ENCODE measurements at places on chromosomes 5 and 9.

DNA sequence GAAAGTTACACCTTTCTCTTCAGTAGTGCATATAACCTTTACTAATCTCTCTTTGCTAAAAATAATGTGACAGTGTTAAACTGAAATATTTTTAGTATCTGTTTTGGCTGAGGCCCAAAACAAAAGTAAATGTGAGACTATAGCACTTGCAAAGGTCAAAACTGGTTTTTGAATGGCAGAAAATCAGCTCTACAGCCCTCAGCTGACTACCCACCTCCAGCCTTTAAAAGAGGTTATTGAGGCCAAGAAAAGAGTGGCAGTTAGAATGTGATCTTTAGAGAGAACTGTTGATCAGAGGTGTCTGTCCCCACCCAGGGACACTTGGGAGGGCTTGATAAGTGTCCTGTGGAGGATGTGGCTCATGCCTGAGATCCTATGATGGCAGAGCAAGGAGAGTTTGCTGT, 30.9 kb downstream of the PRKACG start:
- DNase-seq, result no peak

DNA sequence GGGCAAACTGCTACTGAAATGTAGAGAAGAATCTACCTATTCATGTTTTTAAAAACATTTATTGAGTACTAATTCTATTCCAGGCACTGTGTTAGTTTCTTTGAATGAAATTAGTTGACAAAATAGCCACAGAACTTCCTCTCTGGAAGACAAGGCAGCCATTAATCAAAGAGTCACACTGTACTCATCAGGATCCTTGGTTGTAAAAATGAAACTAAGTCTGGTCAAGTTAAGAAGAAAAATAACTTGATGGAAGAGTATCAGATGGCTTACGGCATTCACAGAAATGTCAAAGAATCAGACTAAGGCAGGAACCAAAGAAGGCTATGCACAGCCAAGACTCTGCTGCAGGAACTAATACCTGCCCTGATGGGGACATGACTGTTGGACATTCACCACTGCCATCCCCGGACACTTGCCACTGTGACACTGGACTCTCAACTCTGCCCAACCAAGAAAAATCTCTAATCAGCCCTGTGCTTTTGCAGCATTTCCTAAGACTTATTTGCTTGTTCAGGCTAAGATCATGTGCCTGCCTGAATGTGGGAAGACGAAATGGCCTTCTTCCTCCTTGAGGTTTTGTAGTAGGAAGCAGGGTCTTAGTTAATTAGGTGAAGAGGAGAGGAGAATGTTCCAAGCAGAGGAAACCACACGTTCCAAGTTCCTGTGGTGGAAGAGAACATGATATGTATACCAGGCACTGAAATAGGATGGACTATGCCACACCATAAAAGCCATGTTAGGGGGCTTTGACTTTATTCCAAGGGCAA, 23.3 kb upstream of the NDUFB6 start:
- no peak for DNase-seq

DNA sequence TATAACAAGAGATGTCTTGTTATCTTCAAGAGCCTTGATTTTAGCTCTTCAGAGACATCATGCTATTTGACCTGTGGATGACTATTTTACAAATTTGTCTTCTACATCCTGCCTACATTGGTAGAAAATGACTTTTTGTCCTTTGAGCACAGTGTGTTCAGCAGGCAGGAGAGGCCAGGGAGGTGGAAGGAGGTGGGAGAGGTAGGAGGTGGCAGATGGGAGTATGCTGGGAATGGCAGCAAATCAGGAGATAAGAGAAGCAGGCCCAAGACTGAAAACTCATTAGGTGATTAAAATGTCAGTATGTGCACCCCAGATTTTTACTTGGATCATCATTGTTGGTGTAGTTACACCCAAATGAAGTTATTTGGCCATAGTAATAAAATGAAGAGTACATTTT, 44.1 kb downstream of the PTPN3 start:
- DNase-seq, result no peak

- DNase-seq, result no peak
Observed at GRCh38 chr9:19554529-19554928, 145.7 kb downstream of the ACER2 start.

- no peak for DNase-seq
Observed at GRCh38 chr5:61263072-61263471, 69.0 kb upstream of the ZSWIM6 start.

DNA sequence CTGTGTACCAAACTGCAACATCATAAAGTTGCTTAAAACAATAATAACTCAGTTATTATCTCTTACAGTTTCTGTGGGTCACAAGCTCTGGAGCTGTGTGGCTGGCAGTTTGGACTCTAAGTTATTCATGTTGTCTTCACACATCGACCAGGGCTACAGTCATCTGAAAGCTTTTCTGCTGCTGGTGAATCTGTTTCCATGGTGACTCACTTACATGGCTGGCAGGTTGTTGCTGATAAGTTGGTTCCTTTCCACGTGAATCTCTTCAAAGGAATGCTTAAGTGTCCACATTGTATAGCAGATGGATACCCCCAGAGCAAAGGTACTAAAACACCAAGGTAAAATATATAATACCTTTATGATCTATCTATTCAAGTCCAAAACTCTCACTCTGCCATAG, 44.8 kb upstream of the CYLC2 start:
- DNase-seq, result no peak

- DNase-seq, result no peak
Observed at GRCh38 chr9:111985315-111985714, 88.7 kb downstream of the UGCG start.

- peak; percentile 44 for DNase-seq
Observed at GRCh38 chr9:83956086-83956435, 24.0 kb downstream of the HNRNPK start.

DNA sequence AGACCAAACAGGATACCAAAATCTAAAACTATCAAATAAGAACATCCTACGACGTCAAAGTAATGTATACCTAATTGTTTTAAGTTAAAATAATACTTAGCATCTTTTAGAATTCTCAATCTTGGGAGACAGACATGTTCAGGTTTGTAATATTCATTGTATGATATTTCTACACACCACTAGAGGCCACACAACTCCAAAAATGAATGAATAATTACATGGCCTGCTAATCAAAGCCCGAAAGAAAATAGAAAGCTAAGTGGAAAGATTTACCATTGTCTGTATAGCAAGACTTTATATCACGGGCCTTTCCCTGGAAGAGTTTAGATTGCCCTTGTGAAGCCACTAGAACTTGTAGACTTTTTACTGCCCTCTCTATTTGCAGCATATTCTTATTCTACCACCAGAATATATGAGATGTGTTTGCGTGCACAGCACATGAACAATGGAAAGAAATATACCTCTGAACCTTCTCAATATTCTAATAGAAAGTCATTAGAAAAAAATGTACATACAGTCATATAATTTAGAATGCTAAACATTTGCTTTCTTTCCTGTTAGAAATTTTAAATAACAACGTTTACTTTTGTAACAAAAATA, 380.1 kb upstream of the NUDT12 start:
- DNase-seq, result no peak

- peak; percentile 83 for DNase-seq
Observed at GRCh38 chr5:176573564-176574296, 24.6 kb downstream of the CDHR2 start.

GRCh38 chr9:25570802-25571201, 107.4 kb downstream of the TUSC1 start:
- DNase-seq, result no peak

GRCh38 chr5:136047858-136048257, 19.1 kb downstream of the TGFBI start:
- no peak for DNase-seq

DNA sequence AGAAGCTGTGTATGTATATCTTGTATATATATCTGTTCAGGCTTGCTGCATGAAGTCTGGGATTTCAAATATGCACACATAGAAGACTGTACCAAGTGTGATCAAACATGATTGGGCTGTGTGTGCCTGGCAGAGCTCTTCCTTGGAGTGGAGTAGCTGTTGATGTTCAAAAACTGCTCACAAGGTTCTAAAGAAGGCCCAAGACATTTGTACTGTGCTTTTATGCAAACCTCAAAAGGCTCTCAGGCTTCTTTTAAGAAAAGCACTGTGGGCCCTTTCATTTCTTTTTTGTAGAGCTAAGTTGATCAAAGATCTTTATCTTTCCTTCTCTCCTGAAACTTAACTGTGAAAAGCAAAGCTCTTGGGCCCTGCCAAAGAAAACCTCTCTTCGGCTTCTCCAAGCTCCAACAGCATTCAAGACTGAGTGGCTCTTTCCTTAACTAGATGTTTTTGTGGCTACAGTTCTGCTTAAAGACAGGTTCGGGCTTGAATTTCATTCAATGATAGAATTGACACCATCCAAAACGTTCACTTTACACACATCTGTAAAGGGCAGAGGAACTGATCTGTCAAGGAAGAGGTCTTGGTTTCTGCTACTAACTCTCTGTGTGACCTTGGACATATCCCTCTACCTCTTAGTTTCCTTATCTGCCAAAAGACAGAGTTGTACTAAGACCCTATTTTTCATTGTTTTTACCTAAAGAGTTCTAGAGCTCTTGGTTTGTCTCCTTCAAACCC, 105.8 kb upstream of the IL6ST start:
- DNase-seq, result peak; percentile 39

- peak; percentile 38 for DNase-seq
Observed at GRCh38 chr9:83508067-83508466, 30.1 kb downstream of the FRMD3 start.

DNA sequence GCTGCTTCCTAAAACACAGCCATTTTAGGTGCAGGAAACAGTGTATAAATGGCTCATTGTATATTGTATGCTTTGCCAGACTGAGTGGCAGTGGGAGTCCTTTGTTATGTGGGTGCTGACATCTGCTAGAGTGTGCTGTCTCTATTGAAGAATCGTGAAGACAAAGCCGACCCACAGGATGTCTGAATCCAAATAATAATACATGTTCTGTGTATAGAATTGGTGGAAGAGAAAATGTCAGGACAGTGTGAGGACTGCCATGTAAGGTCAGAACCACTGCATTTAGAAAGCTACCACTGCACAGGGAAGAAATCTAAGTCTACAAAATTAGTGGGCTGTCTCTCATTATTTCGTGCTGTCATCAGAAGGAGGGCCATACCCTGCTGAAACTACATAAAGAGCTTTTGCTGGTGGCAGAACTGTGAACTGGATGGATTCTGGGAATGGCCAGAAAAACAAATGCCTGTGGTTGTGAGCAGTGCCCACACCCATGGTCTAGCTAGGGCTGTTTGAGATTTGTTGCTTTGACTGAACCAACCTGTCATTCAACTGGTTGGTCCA, 2.5 kb downstream of the IL7R start:
- peak; percentile 51 for DNase-seq

DNA sequence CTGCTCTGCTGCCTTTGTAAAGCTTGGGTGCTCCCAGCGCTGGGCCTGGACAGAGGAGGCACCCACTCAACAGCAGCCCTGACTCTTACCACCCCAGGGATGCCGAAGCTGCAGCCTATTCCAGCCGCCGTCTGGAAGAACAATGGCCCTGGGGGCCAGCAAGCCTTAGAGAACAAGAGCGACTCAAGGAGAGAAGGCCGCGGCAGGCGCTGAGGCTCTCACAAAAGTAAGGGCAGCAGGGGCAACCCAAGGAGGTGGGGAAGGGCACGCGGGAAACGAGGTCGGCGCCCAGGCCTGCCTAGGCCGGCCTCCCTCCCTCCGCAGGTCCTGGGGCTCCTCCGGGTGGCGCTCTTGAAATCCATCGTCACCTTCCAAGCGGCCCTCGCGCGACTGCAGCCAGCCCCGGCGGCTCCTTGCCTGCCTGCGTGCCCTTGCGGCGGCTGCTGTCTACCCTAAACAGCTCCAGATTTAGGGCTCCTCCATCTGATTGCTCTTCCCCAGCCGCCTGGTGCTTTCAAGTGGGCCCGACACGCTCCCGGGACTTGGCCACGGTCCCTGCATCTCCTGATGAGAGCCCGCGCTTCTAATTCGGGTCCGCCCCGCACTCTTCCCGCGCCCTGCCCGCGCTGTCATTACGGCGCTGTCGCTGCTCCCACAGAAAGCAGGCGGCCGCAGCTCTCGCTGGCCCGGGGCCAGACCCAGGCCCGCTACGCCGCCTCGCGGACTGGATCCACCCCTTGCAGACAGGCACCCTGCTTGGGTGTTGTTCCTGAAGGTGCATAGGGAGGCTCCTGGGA, 213.3 kb downstream of the SEMA6A start:
- DNase-seq, result no peak

- DNase-seq, result no peak
Observed at GRCh38 chr5:168801567-168801966, 222.4 kb upstream of the PANK3 start.

- no peak for DNase-seq
Observed at GRCh38 chr9:110217656-110218099, 9.7 kb upstream of the C9orf152 start.

DNA sequence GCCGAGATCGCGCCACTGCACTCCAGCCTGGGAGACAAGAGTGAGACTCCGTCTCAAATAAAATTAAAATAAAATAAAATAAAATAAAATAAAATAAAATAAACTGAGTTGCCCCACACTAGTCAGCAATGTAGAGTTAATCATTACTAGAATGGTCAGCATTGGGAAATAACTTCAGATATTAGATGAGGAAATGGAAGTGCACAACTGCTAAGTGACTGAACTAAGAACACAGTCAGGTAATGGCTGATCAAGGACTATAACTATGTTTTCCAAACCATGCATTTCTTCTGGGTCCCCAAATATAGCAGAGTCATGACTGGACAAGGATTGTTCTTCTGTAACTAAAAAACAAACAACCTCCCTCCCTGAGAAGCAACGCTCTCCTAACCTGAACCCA, 17.1 kb downstream of the OTP start:
- no peak for DNase-seq

GRCh38 chr5:157903117-157903450, 44.1 kb upstream of the CLINT1 start:
- no peak for DNase-seq
